CD8-positive, alpha-beta memory T cell (primary cell): ENCODE measurements at places on chromosomes 16 and 17.

DNA sequence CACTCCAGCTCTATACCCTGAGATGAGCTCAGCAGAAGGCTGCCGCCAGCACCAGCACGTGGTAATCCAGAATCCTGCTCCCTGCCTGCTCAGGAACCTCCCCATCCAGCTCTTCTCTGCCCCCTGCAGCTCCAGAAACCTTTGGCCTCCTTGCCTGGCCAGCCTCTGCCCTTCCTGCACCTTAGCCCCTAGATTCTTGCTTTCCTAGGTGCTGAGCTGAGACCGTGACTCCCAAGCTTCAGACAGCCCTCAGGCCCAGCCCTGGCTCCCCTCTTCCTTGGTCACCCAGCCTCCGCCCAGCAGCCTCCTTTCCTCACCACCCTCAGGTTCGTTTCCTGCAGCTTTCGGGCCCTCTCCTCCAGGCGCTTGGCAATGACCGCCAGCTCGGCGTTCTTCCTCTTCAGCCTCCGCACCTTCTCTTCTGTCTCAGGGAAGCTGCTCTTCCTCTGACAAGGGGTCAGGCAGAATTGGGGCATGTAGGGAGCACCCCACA, 2.6 kb downstream of the TSPOAP1 start:
- no peak for DNase-seq

GRCh38 chr17:38871247-38872015, 1.6 kb downstream of the LASP1 start:
- DNase-seq: peak; percentile 50

DNA sequence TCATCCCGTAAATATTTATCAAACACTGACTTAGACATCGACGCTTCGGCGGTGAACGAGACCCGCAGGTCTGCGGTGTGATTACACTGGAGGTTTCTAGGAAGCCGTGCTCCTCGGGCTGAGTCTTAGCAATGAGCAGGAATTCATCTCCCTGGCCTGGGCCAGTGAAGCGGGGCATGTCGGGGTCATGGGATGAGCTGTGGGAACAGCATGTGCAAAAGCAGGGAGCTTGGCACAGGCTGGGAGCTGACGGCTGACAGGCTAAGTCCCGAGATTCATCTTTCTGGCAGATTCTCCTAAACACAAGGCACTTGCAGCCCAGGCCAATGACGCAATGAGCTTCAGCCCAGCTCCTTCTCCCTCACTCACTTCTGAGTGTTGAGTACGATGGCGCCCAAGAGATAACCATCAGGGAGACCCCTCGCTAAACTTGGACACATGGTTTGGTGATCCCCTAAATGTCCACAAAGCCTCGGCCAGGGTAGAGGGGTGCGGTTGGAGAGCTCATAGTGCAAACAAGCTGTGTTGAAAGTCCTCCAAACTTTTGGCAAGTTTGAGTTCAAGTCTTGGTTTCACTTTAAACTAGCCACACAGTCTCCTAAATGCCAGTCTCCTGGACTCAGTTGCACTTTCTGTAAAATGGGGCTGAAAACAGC, 12.8 kb downstream of the CRISPLD2 start:
- DNase-seq: no peak

GRCh38 chr16:4674926-4675530, 18.3 kb upstream of the NUDT16L1 start:
- DNase-seq: no peak
